ENCODE measurements at places on chromosomes 2 and 18.

- DNase-seq: no peak
These were observed 627.7 kb upstream of the CDH2 start for GRCh38 chr18:28804512-28805202.

GRCh38 chr2:224630659-224631550 lies 45.7 kb upstream of the CUL3 start:
- DNase-seq: no peak

GRCh38 chr2:41963661-41964525 lies 83.9 kb upstream of the PKDCC start:
- no peak for DNase-seq

DNA sequence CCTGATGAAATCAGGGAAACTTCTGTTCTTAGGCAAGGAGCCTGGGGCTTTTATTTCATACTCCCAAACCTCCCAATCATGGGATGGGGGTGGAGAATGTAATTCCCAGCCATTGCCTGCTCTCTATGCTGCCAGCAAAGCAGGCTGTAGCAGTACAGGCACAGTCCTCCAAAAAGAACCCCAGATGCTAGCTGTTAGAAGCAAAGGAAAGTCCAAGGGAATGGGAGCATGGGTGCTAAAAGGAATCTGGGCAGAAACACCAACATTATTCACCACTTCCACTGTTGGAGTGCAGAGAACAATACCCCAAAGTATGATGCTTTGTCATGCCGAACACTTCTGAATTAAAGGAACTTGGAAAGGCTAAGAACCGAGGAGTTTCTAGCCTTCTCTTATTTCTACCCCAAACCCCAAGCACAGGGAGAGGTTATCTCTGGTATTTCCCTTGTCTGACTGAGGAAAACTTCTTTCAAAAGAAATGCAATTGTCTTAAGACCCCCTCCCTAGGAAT lies 24.7 kb downstream of the MDH1 start:
- no peak for DNase-seq

DNA sequence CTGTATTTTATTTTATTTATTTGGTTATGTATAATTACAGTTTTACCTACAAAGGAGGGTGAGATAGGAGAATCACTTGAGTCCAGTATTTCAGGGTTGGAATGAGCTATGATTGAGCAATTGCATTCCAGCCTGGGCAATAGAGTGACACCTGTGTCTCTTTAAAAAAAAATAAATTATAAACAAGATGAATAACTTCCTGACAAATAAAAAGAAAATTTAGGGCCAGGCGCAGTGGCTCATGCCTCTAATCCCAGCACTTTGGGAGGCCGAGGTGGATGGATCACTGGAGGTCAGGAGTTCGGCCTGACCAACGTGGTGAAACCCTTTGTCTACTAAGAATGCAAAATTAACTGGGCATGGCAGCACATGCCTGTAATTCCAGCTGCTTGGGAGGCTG lies 17.3 kb downstream of the MTA3 start:
- no peak for DNase-seq

DNA sequence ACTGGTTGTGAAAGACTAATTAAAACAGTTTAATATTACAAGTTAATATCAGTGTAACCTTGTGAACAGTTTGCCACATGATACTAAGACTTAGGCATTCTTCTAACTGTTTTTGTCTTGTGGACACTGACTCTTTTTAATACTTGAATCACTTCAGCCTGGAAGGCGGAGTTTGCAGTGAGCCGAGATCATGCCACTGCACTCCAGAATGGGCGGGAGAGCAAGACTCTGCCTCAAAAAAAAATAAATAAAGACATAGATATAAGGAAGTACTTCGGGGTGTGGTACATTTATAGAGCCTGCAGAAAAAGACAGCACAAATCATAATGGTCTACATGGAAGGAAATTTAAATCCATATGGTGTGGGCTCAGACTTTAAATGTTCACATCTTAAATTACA lies 300.4 kb upstream of the NETO1 start:
- no peak for DNase-seq

GRCh38 chr2:43224131-43224570 lies 2.3 kb downstream of the ZFP36L2 start:
- peak; percentile 73 for DNase-seq

- no peak for DNase-seq
These were observed 45.4 kb downstream of the SLC40A1 start for GRCh38 chr2:189534854-189535832.
